AG08396 (cell line): ENCODE measurements at places on chromosomes 12 and 14.

- no peak for DNase-seq
These were observed 83.7 kb downstream of the TMEM30B start for GRCh38 chr14:61197416-61197815.

DNA sequence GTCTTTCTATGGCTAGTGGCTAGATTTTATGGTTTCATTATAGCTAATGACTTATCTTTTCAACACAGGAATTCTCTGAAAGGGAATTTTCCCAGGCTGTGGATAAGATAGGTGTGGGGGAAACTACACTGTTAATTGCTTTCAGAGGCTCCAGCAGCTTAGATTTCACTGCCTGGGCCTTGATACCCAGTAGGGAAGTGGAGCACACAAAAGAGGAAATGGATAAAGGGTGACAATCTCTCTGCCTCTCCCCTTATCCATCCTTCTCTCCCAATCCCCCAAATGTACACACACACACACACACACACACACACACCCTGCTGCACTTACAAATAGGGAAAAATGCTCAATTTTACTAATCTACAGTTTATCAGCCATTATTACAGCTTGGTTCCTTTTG is 19.1 kb downstream of the SIX4 start:
- DNase-seq, result no peak

- no peak for DNase-seq
These were observed 65.3 kb downstream of the MSRB3 start for GRCh38 chr12:65343801-65344200.

DNA sequence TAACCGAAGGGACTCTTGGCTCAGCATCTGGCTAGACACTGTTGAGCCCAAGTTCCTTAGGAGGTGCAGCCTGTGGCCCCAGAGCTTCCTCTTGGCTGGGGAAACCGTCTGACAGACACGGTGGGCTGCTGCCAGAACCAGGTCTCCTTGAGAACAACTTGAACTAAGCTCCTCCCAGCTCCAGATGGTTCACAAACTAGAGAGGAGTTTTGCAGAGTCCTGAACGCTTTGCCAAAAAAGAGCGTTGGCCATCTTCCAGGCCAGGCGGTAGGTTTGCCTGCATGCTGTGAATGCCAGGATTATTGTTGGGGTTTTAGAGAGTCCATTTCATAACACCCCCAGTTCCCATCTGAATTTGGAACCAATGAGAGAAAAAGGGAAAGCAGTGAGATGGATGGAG is 399.8 kb downstream of the RGS6 start:
- DNase-seq, result no peak

DNA sequence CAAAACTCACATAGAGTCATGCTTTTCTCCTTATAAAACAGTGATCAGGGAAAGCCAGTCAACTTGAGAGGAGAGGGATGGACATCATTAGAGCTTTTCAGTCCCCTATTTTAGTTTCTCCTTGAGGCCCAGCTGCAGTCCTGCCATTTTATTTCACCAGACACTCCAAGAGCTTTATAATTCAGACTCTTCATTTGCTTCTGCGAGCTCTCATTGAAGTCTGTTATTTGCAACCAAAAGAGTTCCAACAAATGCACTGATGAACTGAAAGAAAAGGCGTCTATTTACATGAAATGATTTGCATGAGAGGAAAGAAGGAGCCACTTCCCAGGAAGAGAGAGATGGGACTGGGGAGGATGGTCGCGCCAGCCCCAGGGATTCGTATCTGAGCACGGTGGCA is 86.8 kb downstream of the NDUFA12 start:
- no peak for DNase-seq

DNA sequence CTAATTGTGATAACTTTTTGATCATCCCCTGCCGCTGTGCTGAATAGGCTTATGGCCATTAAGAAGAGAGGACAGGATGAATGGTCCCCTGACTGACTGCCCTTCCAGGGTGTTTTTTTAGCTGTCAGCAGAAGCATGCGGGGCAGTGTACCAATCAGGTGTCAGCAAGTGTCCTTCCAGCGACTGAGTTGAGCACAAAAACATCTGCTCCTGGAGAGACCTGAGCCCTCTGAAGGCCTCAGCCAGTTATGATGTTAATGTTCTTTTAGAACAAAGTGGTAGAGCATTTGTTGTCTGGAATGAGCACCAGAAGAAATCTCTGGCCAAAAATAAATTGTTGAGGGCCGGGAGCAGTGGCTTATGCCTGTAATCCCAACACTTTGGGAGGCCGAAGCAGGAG is 37.5 kb downstream of the P2RX7 start:
- no peak for DNase-seq

GRCh38 chr12:115199831-115200230 is 515.9 kb upstream of the TBX3 start:
- peak; percentile 17 for DNase-seq

- DNase-seq, result no peak
These were observed 217.9 kb downstream of the PIK3C2G start for GRCh38 chr12:18479256-18479655.

- DNase-seq, result no peak
These were observed 985.3 kb upstream of the FLRT2 start for GRCh38 chr14:84544486-84545131.

DNA sequence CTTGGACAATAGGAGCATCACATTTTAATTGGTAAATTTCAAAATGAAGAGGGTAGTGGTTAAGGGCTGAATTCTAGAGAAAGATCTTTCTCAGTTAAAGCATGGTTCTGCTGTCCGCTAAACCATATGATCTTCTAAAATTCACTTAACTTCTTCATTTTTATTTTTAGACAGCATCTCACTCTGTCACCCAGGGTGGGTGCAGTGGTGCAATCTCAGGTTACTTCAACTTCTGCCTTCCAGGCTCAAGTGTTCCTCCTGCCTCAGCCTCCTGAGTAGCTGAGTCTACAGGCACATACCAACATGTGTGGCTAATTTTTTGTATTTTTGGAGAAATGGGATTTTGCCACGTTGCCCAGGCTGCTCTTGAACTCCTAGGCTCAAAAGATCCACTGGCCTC is 226.7 kb upstream of the ABCD2 start:
- DNase-seq, result no peak
